ENCODE measurements at places on chromosomes 7 and 10.
A peak's percentile ranks its signal among the peaks of the same experiment; 100 is the strongest.

GRCh38 chr7:92635538-92635937, 45.3 kb upstream of the FAM133B start:
- no peak for DNase-seq

DNA sequence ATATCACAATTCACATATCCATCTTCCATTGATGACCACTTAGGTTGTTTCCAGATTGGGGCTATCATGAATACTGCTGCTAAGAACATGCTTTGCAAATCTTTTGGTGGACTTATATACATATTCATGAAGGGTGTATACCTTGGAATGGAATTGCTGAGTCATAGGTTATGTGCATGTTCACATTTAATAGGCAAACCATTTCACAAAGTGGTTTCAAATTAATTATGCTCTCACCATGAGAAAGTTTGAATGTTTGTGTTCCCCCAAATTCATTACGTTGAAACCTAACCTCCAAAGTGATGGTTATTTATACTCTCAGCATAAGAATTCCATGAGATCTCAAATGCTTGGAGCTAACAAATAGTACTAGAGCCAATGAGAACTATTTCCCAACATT, 86.4 kb downstream of the VPS41 start:
- no peak for DNase-seq

GRCh38 chr7:27678617-27679260, 16.1 kb upstream of the HIBADH start:
- no peak for DNase-seq

- DNase-seq = no peak
Observed at GRCh38 chr10:113187063-113187777, 237.2 kb downstream of the TCF7L2 start.

- no peak for DNase-seq
Observed at GRCh38 chr10:97551271-97551670, 21.3 kb upstream of the ANKRD2 start.

GRCh38 chr7:106056513-106057203, 55.5 kb downstream of the SYPL1 start:
- peak; percentile 52 for DNase-seq

- no peak for DNase-seq
Observed at GRCh38 chr7:44278451-44279161, 46.8 kb downstream of the CAMK2B start.

- no peak for DNase-seq
Observed at GRCh38 chr7:18974803-18975202, 142.6 kb downstream of the TWIST1 start.

DNA sequence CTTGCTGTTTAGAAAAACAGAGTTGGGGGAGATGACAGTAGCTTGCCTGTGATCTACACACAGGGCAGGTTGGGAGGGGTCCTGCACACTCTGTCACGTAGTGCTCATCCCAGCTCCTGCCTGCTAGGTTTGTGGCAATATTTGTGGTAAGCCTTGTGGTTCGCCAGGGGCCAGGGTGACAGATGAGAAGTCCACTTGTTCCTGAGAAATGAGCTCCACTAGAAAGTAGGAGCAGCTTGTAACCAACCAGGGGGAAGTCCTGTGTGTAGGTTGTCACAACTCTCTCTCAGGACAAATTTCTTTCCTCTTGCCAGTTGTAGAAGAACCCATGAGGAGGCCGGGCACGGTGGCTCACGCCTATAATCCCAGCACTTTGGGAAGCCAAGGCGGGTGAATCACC, 147.0 kb downstream of the TCF7L2 start:
- DNase-seq = no peak

GRCh38 chr10:65943451-65943850, 982.4 kb upstream of the LRRTM3 start:
- DNase-seq = no peak

DNA sequence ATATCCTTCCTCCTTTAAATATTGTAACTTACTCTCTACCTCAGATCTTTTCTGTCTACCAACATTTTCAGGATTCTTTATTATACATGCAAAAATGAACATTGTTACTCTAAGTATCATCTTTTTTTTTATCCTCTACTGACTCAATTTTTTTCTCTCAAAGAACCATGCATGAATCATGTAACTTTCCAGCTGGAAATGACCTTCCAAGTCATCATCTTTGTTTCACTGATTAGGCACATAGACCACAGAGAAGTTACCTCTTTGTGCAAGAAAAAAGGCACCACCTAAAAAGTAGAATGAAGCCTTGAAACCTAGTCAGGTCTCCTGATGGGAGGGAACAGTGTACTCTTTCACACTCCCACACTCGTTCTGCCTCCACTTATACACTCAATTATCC, 234.9 kb downstream of the HGF start:
- DNase-seq = no peak

- DNase-seq = no peak
Observed at GRCh38 chr7:1114088-1114487, 26.2 kb downstream of the GPER1 start.

- DNase-seq = no peak
Observed at GRCh38 chr10:14727465-14727864, 47.2 kb downstream of the FAM107B start.

- DNase-seq = no peak
Observed at GRCh38 chr10:4771554-4772201, 54.3 kb upstream of the AKR1E2 start.

- no peak for DNase-seq
Observed at GRCh38 chr7:2080060-2080387, 152.7 kb downstream of the MAD1L1 start.

GRCh38 chr10:54368984-54369383, 432.0 kb downstream of the PCDH15 start:
- DNase-seq = no peak
